Stimulated activated CD4-positive, alpha-beta T cell treated with anti-CD3 and anti-CD28 coated beads, Interleukin-2, amount 100 ng/mL, for 24 hours (primary cell): ENCODE measurements at places on chromosomes 1 and 21.

GRCh38 chr1:27990920-27991537 lies 31.3 kb downstream of the XKR8 start:
- no peak for DNase-seq

DNA sequence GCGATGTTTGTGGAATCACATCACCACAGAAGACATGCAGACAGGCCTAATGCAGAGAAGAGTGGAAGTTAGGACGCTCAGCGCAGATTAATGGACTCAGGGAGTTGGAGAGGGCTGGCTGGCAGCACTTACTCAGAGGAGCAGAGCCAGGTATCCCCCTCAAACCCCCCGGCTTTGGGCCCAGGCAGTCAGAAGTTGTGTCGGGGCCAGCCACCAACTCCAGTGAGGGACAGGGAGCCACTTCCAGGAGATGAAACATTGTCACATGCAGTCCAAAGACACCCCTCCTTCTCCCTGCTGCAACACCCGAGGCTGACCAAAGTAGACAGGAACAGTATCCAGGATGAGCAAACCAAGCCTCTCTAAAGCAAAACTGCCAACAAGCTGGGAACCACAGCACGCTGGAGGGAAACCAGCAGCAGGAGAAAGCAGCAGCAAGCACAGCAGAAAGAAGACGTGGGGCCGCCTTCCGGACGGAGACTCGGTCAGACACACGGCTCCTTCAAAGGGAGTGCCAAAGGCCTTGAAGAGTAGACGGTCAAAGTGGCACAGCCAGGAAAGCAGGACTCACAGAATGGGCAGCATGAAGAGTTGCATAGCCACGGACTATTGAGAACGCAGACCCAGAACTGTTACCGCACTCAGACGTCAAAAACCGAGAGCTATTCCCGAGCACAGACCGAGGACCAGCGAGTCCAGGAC lies 149.3 kb downstream of the PCBP3 start:
- no peak for DNase-seq

GRCh38 chr1:160827418-160827817 lies 31.4 kb downstream of the LY9 start:
- DNase-seq: no peak

DNA sequence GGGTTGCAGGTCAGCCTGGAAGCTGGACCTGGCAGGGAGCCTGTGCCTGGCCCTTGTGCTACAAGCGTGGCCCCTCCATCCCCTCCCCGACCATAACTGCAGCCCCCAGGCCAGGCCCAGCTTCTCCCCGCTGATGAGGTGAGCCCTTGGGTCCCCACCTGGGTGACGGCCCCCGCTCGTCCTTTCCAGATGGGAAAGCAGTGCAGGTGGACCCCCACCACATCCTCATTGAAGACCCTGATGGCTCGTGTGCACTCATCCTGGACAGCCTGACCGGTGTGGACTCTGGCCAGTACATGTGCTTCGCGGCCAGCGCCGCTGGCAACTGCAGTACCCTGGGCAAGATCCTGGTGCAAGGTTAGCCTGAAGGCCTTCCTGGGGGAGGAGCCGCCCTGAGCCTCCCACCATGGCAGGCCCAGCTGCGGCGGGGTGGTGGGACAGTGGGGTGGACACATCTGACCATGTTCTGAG lies 56.9 kb downstream of the TRIM11 start:
- no peak for DNase-seq

- DNase-seq: no peak
These were observed 296.8 kb downstream of the TPR start for GRCh38 chr1:186078245-186078644.

DNA sequence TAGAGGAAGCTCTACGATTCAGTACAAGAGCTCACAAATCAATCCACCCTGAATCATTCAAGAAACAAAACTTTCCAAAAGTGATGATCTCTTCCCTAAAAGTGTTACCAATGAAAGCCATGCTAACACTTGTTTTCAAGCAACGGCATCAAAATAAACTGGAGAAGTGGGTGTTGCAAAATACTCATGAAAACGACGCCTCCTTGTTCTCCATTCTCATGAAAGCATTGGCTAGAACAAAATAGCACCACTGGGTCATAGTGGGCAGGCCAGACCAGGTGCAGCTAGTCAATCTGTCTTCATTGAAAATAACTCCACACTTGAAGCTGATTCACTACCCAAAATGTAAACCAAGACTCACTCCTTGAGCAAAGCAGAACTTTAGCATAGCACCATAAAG lies 4.3 kb downstream of the TIAM1 start:
- no peak for DNase-seq

- no peak for DNase-seq
These were observed 14.6 kb upstream of the RC3H1 start for GRCh38 chr1:174036798-174037197.

- no peak for DNase-seq
These were observed 307.7 kb downstream of the USP25 start for GRCh38 chr21:16037421-16037955.

- no peak for DNase-seq
These were observed 6.3 kb upstream of the ZSCAN20 start for GRCh38 chr1:33466159-33466558.

DNA sequence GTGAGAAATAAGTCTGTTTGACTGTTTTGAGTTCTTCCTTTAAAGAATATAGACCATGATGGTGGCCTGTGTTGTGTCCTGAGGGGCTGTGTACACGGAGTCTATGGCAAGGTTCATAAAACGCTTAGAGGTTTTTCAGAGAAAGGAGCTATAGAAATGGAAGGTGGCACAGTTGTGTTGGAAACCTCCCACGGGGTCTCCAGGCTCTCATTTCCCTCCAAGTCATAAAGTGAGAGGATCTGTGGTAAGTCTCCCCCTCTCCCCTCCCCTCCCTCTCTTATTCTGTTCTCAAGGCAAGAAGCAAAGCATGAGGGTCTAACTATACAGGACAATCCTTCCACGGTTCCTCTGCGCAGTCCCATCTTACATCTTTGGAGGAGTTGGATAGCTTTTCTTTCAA lies 139.2 kb downstream of the KIF26B start:
- DNase-seq: no peak

DNA sequence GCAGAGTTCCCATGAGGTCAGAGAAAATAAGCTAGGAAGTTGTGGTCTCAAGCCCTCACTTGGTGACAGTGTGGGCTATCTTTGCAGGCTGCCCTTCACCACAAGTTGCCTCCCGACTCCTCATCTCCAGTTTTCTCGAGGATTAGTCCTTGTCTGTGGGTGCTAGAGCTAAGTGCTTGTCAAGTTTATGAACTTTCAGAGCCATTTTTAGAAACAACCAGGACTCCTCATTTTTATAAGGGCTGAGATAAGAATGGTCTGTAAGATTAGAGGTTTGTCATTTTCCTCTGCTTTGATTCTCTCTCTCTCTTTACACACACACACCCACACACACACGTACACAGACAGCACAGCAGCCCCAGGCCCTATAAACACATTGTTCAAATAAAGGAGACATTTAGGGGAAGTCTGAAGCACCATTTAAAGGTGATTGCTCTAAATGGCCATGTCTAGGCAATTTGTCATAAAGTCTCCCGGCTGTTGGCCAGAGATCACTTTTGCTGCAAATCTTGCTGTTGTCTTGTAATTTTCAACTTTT lies 127.2 kb downstream of the LACTBL1 start:
- no peak for DNase-seq

DNA sequence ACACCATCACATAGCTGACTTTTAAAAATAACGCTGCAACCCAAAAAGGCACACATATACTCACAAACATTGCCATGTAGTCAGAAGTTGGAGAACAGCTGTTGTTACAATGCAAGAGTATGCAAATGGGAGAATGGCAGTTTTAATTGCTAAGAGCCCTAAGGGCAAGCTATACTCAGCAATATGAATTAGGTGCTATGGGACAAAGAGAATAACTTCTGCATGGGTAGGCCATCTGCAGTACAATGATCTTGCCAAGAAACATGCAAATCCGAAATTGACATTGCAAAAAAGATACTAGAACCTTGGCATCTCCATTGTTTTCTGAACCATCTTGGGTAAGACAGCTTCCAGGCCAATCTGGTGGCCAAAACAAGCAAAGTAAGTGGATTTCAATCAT lies 697.8 kb downstream of the LRRIQ3 start:
- DNase-seq: no peak

GRCh38 chr1:14039582-14040430 lies 339.8 kb downstream of the PRDM2 start:
- no peak for DNase-seq

GRCh38 chr1:11316701-11317100 lies 43.7 kb downstream of the UBIAD1 start:
- DNase-seq: no peak

DNA sequence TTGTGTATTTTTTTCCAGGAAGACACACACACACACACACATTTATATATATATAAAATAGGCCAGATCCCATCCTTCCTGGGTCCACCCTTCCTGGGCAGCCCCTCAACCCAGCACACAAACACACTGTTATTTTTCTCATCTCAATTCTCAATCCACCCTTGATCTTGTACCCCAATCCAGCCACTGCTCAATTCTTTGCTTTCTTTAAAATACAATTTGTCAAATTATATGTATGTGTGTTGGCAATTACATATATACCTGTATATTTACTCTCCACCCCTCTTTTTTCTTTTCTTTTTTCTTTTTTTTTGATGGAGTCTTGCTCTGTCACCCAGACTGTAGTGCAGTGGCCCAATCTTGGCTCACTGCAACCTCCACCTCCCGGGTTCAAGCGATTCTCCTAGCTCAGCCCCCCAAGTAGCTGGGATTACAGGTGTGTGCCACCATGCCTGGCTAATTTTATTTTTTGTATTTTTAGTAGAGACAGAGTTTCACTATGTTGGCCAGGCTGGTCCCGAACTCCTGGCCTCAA lies 88.3 kb downstream of the DHRS3 start:
- DNase-seq: no peak

- DNase-seq: no peak
These were observed 60.7 kb upstream of the CTTNBP2NL start for GRCh38 chr1:112335351-112335750.

DNA sequence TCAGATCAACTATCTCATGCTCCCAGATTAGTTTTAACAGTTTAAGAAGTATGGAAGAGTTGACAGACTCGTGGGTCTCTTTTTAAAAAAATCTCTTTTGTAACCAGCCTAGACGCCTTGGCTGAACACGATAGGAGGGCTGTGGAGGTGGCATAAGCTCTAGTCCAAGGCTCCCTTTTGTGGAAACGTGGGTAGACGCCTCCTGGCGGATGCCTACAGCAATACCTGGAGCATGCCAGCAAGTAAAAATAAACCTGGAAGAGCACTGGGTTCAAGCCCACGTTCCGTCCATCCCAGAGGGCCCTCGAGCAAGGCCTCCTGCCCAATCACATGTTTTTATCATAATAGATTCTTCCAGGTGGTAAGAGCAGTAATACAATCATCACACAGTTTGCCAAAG lies 87.9 kb downstream of the RGS7 start:
- no peak for DNase-seq

DNA sequence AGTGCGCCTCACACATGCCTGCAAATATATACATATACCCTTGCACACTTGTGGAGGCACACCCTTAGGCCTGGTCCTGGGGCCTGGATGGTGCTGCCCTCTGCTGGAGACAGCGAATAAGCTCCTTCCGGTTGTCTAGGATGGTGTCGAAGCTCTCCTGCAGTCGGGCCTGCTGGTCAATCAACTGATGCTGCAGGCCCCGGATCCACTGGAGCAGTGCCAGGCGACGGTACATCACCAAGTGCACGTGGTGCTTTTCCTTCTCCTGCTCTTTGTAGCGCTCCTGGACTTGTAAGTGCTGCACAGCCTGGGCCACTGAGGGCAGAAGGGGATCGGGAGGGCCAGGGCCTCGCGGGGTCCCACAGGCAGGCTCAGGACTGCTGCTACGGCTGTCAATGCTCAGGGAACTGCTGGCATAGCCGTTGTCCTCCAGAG lies 3.1 kb downstream of the C1orf216 start:
- DNase-seq: peak; percentile 81

DNA sequence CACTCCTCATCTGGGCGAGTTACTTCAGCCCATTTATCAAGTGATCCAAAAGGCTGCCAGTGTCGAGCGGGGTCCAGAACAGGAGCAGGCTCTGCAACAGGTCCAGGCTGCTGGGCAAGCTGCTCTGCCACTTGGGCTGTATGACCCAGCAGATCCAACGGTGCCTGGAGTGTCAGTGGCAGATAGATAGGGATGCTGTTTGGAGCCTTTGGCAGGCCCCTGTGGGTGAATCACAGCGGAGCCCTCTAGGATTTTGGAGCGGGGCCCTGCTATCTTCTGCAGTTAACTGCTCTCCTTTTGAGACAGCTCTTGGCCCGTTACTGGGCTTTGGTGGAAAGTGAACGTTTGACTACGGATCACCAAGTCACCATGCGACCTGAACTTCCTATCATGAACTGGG lies 7.5 kb downstream of the MMEL1 start:
- no peak for DNase-seq

DNA sequence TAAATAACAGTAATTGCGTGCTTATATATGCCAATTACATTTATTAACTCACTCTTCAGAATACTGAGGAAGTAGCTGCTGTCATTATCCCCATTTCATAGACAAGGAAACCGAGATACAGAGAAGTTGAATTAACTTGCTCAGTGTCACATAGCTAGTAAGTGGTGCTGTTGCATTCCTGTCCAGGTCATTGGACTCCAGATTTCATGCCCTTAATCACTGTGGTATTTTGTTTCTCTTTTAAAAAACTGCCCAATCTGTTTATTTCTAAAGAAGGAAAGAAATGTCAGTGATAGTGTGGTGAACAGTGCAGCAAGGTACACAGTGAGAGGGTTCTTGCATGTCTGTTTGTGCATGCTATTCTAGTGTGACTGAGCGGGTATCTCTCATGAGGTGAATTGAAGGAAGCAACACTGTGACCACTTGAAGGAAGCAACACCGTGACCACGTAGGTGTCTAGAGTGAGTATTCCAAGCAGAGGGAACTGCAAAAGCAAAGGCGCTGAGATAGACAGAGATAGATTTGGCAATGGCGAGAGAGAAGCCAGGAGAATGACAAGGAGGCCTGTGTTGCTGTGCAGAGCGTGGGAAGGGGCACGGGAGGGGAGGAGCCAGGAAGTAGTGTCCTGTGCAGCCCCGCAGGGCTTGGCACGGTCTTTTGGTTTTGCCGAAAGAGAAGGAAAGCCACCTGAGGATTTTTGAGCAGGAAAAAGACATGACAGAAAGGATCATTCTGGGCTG lies 95.9 kb downstream of the CAMTA1 start:
- no peak for DNase-seq

GRCh38 chr1:84253891-84254290 lies 47.6 kb upstream of the SAMD13 start:
- no peak for DNase-seq

DNA sequence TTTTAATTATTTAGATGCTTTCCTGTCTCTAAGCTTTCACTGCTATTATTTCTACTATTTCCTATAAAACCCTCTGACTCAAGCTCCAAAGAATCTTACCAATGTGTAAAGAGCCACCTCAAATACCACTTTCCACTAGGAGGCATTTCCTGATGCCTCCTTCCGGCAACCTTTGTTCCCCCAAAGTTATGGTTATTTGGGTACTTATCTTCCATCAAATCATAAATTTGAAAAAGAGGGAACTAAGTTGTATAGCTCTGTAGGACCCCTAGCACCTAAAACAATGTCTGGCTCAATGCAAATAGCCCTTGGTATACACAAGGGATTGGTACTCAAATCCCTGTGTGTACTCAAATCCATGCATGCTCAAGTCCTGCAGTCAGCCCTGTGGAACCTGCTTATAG lies 79.6 kb downstream of the NME7 start:
- no peak for DNase-seq
